Stimulated activated CD8-positive, alpha-beta memory T cell treated with anti-CD3 and anti-CD28 coated beads, Interleukin-4, amount 100 ng/mL, for 1 hour (primary cell): ENCODE measurements at places on chromosomes 1 and 21.

DNA sequence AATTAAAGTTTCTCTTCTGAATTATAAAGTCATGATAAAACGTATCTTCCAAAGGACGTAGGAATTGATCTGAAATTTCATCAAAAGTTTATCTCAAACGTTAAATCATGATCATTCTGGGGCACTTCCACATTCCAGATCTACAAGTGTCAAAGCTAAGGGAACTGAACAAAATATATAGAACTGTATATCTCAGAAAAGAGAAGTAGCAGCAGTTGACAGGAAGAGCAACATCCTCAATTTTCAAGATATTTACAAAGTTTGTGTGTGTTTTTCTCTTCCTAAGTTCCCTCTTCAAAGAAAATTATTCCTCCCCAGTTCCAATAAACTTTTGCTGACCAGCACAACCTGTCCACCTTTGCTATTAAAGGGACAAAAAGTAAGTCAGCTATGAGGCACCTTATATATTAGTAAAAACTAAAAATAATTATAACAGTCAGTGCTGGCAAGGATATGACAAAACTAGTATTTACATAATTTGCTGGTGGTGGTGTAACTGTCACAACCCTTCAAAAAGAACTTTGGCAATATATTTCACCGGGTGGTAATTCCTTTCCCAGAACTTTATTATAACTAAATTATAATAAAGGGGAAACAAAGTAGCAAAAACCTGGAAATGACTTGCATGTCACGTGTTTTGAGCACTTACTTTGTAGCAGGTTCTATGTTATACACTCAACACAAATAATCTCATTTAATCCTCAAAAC lies 38.5 kb upstream of the EYA3 start:
- DNase-seq: no peak

- DNase-seq: no peak
Observed at GRCh38 chr1:32886004-32886827, at the start of gene HPCA. TSS of gene HPCA (plus strand) at chr1:32886491. CDS start at chr1:32888899, 2,408 bp downstream.

DNA sequence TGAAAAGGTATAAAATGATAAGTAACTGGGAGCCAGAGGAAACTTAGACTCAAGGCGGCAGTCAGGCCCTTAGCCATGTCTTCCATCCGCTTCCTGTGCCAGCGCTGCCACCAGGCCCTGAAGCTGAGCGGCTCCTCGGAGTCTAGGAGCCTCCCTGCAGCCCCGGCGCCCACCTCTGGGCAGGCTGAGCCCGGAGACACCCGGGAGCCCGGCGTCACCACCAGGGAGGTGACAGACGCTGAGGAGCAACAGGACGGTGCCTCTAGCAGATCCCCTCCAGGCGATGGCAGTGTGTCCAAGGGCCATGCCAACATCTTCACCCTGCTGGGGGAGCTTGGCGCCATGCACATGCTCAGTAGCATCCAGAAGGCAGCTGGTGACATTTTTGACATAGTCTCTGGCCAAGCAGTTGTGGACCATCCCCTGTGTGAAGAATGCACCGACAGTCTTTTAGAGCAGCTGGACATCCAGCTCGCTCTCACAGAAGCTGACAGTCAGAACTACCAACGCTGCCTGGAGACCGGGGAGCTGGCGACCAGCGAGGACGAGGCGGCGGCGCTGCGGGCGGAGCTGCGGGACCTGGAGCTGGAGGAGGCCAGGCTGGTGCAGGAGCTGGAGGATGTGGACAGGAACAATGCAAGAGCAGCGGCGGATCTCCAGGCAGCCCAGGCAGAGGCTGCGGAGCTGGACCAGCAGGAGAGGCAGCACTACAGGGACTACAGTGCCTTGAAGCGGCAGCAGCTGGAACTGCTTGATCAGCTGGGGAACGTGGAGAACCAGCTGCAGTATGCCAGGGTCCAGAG lies at the start of gene BECN2:
BECN2 (plus strand) TSS at position 76 of the 803 bp plus-strand sequence; CDS start at position 76, 0 bp downstream.
- no peak for DNase-seq

GRCh38 chr1:225597926-225598575 lies 54.9 kb downstream of the ENAH start:
- DNase-seq: no peak

GRCh38 chr1:117556341-117556740 lies 49.5 kb upstream of the TENT5C start:
- no peak for DNase-seq

DNA sequence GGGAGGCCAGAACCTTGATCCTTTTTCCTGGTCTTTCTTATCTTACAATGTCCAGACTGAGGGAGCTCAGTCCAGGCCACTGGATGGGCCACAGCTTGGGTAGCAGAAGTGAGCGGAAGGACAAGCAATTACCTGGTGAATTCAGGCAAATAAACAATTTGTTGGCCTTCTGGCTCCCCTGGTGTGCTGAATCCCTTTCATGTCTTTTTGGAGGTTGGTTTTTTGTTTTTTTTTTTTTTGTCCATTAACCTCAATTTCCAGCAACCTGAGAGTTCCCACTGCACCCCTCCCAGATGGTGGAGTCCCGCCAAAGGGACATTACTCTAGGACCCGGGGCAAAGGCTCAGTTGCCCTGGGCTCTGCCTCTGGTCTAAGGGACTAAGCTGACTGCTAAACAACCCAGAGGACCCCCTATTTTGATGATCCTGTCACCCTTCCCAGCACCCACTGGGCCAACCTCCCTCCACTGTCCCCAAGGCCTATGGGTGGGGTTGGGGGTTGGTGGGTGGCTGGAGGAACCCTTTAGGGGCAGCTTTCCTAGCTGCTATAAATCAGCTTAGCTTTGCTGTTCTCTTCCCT lies 85.5 kb downstream of the KCND3 start:
- no peak for DNase-seq

GRCh38 chr1:36536727-36537126 lies 54.0 kb upstream of the CSF3R start:
- DNase-seq: no peak

DNA sequence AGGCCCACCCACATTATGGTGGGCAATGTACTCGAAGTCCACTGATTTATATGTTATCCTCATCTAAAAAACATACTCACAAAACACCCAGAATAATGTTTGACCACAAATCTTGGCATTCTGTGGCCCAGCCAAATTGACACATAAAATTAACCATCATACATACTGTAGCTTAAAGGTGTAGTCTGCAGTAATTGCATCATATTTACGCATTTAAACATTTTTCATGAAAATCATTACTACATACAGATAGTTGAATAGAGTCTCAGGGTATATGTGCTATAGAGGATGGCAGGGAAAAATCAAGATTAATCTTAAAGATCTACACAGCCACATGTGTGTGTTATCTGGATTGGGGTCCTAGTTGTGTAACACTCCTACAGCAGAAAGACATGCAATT lies 14.5 kb downstream of the ZNF697 start:
- DNase-seq: no peak

DNA sequence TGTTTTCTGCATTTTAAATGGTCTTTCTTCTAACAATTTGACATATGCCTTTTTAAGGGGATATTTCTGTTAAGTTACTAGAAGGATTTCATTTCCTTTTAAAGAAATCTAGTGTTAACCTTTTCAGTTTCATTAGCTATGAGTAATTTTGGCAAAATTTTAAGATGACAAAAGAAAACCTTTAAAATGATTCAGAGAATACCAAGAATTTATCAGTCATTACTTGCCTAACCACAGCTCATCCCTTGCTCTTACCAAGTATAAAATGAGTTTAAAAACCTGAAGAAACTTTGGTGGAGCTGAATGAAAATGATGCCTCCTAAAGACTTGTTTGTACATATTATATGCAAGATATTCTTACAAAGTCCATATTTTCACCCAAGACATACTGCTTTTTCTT lies 101.7 kb downstream of the NEK7 start:
- no peak for DNase-seq

GRCh38 chr1:200079232-200079940 lies 51.9 kb downstream of the NR5A2 start:
- no peak for DNase-seq

DNA sequence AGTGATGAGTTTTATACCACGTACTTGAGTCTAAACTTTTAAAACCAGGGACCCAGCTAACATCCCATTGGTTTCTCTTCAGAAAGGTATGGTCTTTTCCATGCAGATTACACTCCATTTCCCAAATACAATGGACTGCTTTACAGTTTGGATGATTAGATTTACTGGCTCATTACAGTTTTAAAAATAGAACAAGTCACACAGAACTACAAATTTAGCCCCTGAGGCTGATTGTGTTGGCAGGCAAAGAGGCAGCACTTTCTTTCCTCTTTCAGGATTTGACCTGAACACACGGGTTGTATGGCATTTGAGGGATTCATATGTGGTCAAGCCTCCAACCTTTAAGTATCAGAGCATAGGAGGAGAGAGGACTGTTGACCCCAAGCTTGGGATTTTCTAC lies 21.8 kb upstream of the VTCN1 start:
- DNase-seq: no peak

GRCh38 chr1:64187646-64188045 lies 15.8 kb upstream of the UBE2U start:
- no peak for DNase-seq

- DNase-seq: no peak
Observed at GRCh38 chr1:91730801-91731732, 154.9 kb downstream of the TGFBR3 start.

- DNase-seq: no peak
Observed at GRCh38 chr1:26359981-26360806, 6.3 kb upstream of the CRYBG2 start.

DNA sequence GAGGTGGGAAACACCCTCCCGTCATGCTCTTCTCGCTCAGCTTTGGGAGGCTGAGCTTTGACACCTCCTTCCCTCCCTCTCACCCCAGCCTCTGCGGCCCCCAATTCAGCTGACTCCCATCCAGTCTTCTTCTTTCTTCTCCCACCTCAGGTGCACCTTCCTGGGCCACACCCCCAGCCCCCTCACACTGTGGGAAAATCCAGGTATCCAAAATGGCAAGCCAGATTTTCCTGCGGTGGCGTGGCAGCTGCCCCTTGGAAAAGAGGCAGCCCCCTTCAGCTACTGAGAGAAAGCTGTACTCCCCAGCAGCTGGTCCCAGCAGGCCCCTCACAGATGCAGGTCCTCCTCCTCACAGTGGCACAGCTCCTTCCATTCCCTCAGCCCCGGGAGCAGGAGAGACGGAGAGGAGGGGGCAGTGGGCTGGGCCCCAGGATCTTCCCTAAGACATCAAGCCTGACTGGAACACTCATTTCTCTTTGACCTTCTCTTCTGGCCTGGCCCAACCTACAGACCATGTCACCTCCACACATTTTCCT lies 61.6 kb downstream of the OPTC start:
- DNase-seq: no peak

DNA sequence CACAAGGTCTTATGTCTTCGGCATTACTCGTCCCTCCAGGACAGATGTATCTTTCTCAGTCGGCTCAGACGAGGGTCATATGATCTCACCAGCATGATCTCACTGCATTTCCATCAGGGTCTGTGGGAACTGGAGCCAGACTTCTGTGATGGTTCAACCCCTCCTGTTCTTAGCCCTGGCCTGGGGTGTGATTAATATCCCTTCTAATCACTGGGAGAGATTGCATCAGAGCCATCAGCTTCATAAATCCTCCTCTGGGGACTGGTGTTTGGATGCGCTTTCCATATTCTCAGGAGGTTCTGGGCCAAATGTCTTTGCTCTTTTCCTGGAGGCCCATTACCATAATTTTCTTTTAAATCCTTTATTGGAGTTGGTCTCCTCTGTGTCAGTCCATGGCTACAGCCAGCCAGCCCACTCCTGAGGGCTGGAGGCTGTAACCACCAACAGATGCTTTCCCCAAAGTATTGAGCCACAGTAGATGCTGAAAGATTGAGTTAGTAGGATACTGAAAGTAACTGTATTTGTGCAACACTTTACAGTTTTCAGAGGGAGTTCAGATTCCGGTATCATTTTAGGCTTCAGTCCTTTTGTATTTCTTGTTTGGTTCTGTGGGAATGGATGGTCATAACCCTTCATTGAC lies 20.0 kb downstream of the CACNA1E start:
- DNase-seq: no peak

DNA sequence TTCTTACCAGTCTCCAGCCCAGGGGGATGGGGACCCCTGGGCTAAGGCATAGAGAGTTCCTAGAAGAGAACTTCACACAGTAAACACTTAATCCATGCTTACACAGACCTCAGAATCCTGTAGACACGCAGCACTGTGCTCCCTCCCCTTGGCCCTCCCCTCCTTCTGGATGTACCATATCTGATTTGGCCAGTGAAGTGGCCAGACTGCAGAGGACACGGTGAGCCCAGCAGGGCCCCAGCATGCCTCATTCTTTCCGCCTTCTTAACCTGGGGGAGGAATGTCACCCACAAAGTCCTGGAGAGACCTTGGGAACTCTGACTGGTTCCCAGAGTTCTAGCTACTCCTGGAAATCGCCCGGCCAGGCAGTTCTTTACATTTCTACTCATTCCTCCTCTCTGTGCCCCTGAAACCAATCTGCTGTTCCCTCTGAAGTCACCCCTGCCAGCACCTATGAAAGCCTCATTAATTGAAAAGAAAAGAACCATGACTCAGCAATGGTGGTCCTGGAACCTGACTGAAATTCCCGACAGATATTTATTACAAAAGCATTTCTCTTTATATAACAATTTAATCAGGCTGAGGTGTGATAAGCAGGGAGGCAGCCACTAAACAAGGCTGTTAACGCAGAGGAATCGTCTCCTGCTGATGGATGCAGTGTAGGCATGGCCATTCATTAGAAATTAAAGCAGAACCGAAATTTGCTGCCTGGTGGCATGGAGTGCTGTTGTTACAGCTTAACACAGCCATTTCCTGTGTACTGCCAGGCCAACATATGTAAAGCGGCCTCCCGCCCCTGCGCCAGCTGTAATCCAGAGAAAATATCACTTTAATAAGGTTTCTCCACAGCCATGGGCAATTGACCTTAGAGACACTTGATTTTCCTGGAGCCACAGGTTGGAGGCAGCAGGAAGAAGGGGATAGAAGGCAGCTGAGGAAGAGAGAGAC lies 74.6 kb upstream of the KCND3 start:
- DNase-seq: no peak

DNA sequence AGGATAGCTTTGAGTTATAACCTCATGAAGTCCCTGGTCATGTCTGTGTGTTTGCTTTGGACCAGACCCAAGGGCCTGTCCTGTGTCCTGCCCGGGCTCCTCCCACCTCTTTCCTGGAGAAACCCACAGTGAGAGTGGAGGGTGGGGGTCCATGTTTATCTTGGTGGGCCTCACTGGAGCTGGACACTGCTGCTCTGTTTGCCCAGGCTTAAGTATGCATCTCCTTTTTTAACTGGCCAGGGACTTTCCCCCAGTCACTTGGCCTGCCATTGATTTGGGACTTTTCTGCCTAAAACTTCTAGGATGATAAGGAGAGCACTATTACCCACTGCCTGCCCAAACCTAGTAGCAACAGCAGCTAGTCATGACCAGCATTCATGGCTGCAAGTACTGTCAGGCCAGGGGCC lies 49.8 kb downstream of the DDR2 start:
- DNase-seq: no peak

GRCh38 chr1:162929177-162929576 lies 68.2 kb upstream of the CCDC190 start:
- DNase-seq: no peak

- no peak for DNase-seq
Observed at GRCh38 chr1:147840909-147841308, 61.7 kb upstream of the GJA8 start.

DNA sequence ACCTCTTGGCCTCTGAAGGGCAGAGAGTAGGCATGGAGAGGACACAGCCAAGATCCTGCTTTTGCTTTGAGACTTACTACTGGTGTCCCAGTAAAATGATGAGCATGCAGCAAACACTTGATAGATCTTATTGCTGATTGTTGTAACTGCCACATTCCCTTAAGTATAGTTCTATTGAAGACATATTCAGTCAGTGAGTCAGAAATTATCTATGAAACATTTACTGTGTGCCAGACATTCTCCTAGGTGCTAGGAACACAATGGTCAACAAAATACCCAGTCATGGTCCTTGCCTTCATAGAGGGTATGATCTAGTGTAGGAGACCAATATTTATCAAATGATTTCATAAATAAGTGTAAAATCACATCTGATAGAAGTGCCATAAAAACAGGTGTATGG lies 13.6 kb downstream of the STYXL2 start:
- DNase-seq: no peak
